Hippocampal formation (tissue), 2 donors: ENCODE measurements at places on chromosomes 12 and 14.

GRCh38 chr12:124240493-124240892 lies 54.4 kb upstream of the RFLNA start:
- DNase-seq: no peak

DNA sequence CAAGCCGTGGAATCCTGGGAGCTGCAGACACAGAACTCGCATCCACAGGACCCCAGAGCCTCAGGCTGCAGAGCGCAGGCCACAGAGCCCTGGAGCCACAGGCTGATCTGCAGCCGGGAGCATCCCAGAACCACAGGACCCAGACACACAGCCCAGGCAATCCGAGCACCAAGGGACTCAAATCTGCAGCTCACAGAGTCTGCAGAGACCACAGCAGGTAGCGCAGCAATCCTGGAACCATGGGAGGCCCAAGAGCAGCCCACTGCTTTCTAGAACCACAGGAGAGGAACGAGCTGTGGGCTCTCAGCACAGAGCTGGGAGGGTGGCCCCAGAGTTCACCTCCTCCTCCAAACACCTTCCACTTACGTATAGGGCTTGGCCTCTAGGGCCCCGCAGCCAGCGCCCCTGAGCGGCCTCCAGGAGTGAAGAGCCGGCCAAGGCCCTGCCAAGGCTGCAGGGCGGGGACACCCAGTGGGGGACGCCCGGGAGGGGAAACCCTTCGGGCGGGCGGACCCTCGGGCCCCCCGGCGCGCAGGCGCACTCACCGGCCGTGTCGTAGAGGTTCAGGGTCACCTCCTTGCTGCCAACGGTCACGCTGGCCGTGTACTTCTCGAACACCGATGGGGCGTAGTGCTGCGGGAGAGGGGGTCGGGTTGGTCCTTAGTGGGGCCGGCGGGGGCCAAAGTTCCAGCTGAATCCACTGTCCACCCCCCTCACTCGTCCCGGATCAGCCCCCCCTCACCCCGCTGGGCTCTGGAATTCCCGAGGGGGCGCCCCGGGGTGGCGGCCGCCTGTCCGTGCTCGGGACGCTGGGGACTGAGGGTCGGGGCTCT lies 665 bp downstream of the RHOF start:
- no peak for DNase-seq

DNA sequence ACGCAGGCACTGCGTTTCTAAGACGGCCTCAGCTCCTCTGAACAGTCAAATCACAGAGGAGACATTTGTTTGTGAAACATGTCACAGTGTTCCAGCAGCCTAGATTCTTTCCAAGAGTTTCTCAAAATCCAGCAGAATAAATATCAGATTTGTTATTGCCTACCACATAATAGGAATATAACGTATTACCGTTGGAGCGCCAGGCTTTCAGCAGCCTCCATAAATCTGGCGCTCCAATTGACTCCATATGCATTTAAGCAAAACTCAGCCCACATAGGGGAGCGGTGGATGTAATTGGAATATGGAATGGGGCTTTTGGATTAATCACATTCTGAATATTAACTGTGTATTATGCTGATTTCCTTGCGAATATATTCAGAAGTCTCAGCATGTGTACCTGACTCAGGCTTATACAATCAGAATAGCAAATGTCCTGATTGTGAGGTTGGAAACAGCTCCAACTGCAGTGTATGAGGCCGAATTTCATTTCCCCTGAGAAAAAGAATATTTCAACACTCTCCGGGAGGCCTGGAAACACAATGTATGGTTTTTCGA lies 174.0 kb downstream of the ASCL4 start:
- no peak for DNase-seq

DNA sequence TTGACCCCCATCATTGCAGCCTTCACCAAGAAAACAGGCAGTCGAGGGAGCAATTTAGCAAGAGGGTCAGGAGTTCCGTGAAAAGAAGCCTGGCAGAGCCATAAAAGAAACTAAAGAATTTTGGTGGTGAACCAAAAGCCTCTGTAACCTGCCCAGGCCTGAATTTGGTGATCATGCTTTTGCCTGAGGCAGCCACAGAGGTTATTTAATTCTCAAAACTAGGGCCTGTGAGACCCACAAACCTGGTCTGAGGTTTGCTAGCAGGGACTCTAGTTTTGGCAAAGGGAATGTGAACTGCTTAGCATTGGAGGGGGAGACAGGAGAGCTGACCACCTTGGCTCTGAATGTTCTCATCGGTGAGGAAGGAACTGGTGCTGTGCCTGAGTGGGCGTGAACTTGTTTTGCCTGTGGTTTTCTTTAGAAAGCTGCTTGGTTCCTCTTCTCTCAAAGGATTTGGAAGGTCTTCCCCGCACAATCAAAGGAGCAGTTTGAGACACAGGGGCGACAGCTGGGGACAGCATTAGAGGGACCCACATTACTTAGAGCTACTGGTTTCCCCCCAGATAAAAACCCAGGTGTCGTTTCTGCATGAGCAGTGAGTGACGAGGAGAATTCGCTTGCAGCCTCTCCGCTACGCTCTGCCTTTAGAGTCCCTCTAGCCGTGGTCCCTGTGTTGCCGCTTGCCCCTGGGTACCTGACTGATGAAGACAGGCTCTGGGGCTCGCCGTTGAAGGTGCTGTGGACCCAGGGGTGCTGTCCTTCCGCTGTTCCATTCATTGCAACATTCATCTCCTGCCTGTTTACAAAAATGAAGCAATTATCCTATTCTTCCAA lies 12.6 kb upstream of the WNT5B start:
- DNase-seq: no peak

DNA sequence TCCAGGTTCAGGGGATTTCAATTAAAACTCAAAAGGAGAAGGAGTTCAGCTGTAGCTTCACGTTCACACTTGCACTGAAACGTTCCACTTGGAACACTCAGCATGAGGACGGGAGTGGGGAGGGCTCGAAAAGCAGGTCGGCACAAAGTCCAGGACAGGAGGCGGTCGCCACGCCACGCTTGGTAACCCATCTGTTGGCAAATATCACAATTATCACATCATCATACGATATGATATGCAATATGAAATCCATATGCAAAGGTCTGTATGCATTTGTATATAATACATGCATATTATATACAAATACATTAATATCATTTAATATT lies 17.2 kb downstream of the ADGRD1 start:
- DNase-seq: no peak

DNA sequence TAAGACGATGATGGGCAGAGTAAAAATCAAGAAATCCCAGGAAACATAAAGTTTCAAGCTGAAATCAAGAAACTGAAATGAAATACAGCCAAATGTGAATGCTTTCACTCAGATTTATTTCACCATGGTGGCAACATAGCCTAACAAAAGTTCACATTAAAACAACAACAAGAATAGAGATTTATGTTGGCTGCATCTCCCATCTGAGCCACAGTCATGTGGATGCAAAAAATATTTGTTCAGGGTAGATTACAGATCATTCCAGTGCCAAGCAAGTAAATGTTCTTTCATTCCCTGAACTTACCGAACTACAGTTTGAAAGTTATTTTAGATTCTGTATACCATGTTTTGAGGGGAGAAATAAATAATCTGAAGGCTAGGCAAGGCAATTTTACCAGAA lies 159.9 kb upstream of the TMTC1 start:
- DNase-seq: no peak

DNA sequence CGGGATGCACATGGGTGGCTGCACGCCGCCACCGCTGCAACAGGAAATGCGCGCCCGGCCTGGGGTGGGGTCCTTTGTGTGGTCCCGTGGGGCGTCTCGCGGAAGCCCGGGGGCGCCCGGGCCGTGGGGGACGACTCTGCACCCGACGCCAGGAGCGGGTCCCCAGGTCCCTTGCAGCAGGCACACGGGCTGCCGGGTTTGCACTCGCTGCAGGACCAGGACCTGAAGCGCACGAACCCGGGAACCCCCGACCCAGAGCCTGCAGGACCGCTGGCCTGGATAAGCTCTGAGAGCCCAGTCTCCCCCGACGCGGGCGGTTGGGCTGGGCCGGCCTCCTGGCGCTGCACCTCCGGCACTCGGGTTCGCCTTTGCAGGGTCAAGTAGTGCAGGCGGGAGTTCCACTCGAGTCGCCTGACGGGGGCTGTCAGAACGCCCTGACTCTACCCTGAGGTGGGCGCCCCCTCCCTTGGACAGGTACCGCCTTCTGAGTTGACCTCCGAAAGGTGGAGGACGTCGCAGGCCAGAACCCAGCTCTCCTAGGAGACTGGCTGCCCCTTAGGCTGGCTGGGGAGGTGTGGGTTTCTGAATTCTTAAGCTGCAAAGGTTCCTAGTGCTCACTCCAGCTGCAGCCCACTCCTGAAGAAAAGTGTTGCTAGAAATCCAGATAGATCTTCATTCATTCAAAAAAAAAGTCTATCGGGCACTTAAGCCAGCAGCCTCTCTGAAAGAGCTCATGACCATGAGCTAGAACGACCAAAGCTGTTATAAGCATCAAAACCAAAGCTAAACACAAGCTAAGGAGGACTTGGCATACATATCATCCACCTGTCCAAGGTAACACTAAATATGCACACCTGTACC lies 68.0 kb downstream of the RNF34 start:
- DNase-seq: no peak

GRCh38 chr14:33814010-33814409 lies 136.9 kb downstream of the EGLN3 start:
- DNase-seq: no peak

DNA sequence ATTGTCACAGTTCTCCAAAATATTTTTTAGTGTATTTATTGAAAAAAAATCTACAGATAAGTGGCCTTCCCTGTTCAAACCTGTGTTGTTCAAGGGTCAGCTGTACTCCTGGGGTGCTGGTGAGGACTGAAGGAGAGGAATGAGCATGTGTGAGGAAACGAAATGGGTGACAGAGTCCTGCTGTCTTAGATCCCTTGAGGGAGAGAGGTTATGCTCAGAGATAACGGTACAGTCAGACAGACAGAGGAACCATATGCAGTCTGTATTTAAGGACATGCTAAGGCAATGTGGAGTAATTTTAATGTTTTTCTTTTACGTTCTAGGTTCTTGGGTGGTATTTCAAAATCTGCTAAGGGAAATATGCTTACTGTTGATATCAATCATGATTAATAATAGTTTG lies 352.9 kb upstream of the RGS6 start:
- DNase-seq: no peak
